Fibroblast of pulmonary artery (primary cell): ENCODE measurements at places on chromosomes 6 and 20.

DNA sequence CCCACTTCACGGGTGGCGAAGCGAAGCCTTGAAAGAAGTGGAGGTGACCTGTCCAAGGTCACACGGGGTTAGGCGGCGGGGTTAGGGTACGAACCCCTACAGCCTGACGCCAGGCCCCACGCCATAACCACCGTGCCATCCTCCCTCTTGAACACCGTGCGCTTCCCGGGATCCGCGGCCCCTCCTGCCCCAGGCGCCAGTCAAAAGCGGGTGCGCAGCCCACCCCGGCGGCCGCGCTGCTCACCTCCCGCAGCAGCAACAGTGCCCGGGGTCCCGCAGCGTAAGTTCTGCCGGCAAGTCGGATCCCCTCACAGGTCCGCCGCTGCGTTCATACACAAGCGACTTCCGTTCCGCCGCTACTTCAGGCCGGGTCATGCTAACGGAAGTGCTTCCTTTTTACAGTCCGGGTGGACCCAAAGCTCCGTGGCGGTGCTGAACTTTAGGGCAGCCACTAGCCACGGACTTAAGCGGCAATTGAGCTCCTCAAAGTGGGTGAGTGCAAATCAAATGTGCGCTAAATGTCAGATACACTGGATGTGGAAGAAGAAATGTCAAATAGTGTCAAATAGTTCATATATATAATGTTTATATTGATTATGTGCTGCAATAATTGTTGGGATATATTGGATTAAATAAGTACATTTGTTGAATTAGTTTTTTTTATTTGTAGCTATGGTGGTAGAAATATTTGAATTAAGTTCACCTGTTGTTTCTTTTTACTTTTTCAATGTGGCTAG is at the start of gene CDK5RAP1:
Gene CDK5RAP1, minus strand, starts transcription at position 336 of the 737 bp plus-strand sequence. CDS start 4,455 bp downstream, outside the sequence.
- DNase-seq: peak; percentile 95

DNA sequence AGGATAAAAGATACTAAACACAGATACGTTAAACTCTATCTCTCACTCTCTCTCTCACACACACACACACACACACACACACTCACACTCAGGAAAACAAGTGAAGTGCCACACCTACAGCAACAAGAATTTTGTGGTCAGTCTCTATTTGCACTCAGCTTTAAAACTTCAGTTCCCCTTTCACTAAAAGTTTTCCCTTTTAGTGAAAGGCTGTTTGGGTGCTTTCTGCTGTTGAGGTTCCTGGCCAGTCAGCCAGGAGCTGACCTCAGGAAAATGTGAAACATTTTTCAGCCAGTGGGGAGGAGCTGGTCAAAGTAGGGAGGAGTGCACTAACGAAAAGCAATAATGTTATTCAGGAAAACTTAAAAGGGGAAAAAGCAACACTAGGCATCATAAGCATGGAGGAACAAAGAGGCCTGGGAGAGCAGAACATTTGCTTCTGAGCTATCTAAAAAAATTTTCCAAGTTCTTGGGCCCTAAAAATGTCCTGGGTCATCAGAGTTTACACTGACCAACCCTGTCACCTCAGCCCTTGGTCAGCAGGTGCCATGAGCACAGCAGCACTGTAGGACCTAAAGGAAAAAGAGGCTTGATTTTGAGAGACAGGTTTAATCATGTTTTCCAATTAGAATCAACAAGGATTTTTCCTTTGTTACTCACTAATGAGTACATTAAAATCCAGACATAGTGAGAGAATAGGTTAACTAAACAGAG is 30.7 kb upstream of the NT5E start:
- DNase-seq: no peak

- peak; percentile 39 for DNase-seq
Measured at GRCh38 chr6:143759666-143760065, 81.9 kb downstream of the PHACTR2 start.

- peak; percentile 73 for DNase-seq
Measured at GRCh38 chr6:117444600-117444999, 18.9 kb upstream of the ROS1 start.

DNA sequence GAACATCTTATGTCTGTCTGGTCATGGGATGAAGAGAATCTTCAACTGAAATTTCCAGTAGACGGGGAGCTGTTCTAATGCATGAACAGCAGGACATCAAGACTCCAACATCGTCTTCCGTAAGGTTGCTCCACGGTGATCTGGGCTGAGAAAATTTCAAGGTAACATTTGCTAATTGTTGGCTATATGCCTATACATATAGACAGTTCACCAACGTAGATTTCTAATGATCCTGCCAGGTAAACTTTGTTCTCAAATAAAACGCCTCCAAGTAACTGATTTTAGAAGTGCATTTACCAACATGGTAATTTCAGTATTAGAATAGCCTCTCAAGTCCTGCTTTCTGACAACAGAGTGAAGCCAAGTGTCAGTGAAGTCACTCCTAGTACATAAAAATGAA is 11.3 kb upstream of the PXDC1 start:
- DNase-seq: no peak

DNA sequence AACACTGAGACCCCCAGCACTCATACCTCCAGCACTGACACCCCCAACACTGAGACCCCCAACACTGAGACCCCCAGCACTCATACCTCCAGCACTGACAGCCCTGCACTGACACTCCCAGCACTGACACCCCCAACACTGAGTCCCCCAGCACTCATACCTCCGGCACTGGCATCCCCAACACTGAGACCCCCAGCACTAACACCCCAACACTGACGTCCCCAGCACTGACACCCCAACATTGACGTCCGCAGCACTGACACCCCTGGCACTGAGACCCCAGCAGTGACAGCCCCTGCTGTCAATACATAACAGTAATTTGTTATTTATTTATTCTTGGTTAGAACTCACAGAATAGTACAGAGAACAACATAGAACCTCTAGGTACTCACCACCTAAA is 58.0 kb downstream of the ERMARD start:
- DNase-seq: no peak

GRCh38 chr20:58889798-58890517 is 37.4 kb downstream of the GNAS start:
- DNase-seq: no peak

DNA sequence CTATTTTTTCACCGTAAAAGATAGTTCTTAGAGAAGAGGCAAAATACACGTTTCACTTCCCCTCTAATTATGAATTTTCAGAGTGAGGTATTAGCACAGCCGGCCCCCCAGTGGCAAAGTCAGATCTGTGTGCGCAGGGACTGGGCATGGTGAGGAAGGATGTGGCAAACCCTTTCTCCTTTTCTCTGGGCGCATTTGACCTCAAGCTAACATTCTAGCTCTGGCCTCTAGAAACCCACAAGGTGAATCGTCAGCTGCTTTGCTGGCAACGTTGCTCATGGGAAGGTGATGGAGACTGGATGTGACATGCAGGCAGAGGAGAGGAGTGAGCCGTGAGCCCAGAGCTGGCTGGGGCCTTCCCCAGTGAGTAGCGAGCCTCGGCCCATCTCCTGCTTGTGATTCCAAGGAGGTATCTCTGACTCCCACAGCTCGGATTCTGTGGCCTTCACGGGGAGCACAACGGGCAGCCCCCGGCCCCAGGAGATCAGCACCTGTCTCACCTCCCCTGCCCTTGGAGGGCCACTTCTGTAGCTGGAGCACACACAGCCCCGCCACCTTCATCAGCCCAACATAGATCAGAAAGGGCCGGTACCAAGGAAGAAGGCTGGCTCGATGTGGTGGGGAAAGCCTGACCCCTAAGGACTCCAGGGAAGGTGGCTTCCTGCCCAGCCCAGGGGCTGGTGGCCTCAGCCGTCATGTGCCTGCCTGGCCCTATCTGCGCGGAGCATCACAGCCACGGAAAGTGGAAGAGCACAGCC is 152.8 kb downstream of the TAF4 start:
- DNase-seq: no peak

- no peak for DNase-seq
Measured at GRCh38 chr6:90676516-90677300, 89.8 kb upstream of the MAP3K7 start.

GRCh38 chr6:44029444-44030185 is 97.6 kb downstream of the MRPL14 start:
- DNase-seq: no peak

- no peak for DNase-seq
Measured at GRCh38 chr6:79676785-79677736, 45.9 kb downstream of the SH3BGRL2 start.

- DNase-seq: no peak
Measured at GRCh38 chr20:20009784-20010253, 7.3 kb upstream of the NAA20 start.

DNA sequence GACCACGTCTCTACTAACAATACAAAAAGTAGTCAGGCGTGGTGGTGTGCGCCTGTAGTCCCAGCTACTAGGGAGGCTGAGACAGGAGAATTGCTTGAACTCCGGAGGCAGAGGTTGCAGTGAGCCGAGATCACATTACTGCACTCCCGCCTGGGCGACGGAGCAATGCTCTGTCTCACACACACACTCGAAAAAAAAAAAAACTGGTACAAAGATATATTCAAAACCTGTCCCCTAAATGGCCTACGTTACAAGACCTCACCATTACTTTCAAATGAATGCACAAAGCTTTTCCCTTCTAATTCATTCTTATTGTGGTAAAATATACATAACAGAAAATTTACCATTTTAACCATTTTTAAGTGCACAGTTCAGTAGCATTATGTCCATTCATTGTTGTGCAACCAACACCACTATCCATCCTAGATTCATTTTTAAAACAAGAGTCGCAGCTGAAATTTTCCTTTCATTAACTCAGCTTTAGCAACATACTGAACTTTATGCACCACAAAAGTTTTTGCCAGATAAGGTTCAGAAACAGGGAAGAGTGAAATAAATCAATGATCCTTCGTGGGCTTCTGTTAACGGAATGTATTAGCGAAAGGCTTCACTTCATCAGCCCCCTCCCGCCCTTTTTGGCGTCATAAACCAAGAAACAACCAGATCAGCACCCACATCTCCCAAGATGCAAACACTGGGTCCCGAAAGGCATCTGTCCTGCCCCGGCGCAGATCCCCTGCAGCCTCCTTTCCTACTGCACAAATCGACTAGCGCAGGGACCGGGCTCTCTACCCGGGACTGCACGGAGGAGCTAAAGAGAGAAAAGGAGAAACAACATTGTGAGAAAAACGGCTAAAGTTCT is 825 bp upstream of the FAM135A start:
- DNase-seq: no peak

DNA sequence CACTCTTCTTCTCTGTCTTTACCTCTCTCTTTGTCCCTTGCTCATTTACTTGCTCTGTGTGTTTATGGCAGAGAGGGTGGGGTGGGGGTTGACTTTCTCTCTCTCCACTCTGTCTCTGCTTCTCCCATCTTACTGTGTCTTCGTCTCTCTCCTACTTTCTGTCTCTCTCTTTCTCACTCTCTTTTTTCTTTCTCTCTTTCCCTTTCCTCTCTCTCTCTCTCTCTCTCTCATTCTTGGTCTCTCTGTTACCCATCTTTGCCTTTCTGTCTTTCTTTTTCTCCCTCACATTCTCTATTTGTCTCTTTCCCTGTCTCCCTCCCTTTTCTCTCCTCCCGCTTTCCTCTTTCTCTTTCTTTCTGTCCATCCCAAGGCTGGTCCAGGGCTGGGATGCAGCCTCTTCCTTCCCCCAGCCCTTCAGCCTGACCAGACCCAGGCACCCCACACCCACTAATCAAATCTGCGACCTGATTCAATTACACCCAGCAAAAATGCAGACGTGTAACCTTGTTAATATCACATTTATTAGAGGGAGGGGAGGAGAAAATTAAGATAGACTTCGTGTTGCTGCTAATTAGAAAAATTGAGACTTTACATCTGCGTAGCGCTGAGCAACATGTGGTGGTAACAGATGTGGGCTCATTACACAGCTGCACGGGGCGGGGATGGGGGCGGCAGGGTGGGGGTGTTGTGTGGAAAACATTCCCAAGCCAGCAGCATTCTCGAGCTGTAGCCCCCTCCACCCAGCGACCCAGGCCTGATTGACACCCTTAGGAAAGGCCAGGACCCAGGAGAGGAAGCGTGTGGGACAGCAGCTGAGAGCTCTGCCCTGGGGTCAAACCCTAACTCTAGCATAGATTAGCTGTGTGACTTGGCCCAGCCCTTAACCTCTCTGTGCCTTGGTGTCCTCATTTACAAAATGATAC is 124.9 kb upstream of the MAFB start:
- DNase-seq: no peak

- DNase-seq: no peak
Measured at GRCh38 chr20:22680031-22680740, 95.8 kb upstream of the FOXA2 start.

- DNase-seq: no peak
Measured at GRCh38 chr6:21107796-21108195, 485.8 kb upstream of the SOX4 start.
